ENCODE measurements at places on chromosomes 3 and 15.

- DNase-seq, result no peak
These were observed 3.2 kb downstream of the ZDHHC19 start for GRCh38 chr3:196207833-196208607.

- no peak for DNase-seq
These were observed 567.9 kb downstream of the GOLGA6L6 start for GRCh38 chr15:19973718-19974117.

GRCh38 chr15:92683511-92683834 is 27.9 kb upstream of the FAM174B start:
- DNase-seq, result peak; percentile 40

GRCh38 chr3:191336833-191337232 is 6.5 kb upstream of the UTS2B start:
- DNase-seq, result no peak

GRCh38 chr3:178969004-178969700 is 102.5 kb downstream of the ZMAT3 start:
- DNase-seq, result no peak

DNA sequence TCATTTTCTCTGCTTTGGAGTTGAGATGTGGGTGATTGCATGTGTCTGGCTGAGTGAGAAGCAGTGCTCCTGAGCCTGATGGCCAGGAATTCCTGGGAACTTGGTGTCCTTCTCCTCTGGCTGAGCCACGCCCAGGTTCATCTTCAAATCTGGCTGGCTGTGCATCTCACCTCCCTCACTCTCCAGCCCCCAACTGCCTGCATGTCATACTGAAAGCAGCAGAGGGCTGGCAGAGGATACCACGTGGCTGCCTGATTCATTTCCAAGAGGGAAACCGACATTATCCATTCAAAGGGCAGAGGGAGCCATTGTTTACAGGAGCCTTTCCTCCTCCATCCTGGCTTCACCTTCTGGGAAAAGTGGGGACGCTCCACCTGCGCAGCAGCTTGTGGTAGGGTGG is 57.4 kb downstream of the ABHD5 start:
- no peak for DNase-seq

DNA sequence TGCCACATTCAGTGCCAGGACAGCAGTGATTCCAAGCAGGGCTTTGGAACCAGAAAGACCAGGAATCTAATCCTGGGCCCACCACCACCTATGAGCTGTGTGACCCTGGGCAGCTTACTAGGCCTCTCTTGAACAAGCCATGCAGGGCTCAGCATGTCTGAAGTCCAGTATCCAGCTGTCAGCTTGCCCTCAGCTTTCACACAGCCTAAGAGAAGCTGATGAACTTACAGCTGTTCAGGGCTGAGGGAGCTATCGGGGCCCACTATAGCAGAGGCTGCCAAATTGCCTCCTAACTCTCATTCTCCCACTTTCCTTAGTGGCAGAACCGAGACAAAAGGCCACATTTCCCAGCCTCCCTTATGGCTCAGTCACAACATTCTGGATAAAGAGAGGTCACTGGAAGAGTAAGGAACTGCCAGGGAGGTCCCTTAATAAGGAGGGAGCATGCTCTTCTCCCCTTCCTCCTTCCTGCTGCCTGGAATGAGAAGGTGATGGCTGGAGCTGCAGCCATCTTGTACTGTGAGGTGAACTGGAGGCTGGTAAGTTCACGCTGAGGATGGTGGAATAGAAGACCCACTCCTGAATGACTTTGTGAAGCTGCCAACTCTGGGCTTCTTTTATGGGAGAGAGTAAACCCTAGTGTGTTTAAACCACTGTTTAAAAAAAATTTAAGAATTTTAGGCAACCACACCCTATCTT is 34.5 kb downstream of the FEM1B start:
- DNase-seq, result peak; percentile 12

DNA sequence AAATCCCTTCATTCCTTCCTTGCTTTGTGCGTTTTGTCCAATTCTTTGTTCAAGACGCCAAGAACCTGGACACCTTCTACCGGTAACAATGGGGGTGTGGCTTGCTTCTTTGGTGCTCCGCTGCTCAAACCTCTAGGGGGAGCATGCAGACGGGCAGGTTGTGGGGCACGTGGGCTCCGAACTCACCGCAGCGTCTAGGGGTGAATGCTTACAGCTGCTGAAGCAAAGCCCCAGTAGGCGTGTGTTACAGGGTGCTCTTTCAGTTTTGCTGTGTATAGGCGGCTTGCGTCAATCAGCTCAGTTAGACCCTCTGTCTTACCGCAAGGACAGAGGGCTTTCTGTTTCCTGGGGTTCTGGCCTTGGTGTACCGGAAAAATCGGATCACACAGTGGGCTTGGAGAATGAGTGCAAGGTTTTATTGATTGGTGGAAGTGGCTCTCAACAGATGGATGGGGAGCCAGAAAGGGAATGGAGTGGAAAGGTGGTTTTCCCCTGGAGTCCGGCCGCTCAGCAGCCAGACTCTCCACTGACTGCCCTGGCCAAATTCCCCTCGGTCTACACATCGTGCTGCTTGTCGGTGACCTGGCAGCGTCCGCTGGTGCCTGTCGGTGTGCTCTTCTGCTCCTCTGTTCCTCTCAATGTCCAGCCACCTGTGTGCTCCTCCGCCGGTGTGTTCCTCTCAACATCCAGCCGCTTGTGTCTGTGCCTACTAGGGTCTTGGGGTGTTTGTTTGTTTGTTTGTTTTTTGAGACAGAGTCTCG is 1.2 kb upstream of the LRRC34 start:
- no peak for DNase-seq

- DNase-seq, result no peak
These were observed 31.4 kb downstream of the STARD5 start for GRCh38 chr15:81292523-81293001.

DNA sequence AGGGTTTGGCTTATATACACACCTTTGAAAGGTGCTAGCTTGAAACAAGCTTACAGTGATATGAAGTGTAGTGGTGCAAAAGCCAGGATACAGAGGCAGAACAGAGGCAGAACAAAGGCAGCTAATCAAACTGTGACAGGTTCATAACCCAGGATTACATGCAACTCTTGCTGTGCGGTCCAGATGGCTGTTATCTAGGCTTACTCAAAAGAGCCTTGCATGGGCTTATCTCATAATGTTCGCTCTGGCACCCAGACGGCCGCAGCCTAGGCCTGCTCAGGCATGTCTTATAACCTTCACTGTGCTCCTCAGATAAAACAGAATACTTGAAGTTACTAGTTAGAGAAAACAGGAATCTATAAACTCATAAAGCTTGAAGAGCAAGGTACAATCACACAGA is 22.8 kb upstream of the NOX5 start:
- no peak for DNase-seq

GRCh38 chr3:191848818-191849217 is 387.9 kb downstream of the PYDC2 start:
- DNase-seq, result no peak

DNA sequence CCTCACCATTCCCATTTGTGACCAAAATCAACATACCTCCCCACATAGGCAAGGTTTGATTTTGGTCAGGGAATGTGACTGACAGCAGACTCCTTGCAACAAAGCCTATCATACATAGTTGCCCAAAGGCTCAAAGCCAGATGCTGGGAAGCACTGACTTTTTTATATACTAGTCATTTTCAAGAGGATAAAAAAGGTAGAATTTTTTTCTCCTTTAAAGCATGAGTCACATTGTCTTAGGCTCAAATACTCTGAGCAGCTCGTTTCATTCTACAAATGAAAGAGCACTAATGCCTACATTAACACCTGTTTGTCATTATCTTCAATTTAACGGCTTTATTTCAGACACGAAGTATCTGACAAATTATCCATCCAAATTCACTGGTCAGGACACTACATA is 36.2 kb downstream of the ICE2 start:
- DNase-seq, result no peak

GRCh38 chr3:55483196-55484095 is 3.7 kb downstream of the WNT5A start:
- DNase-seq, result no peak

DNA sequence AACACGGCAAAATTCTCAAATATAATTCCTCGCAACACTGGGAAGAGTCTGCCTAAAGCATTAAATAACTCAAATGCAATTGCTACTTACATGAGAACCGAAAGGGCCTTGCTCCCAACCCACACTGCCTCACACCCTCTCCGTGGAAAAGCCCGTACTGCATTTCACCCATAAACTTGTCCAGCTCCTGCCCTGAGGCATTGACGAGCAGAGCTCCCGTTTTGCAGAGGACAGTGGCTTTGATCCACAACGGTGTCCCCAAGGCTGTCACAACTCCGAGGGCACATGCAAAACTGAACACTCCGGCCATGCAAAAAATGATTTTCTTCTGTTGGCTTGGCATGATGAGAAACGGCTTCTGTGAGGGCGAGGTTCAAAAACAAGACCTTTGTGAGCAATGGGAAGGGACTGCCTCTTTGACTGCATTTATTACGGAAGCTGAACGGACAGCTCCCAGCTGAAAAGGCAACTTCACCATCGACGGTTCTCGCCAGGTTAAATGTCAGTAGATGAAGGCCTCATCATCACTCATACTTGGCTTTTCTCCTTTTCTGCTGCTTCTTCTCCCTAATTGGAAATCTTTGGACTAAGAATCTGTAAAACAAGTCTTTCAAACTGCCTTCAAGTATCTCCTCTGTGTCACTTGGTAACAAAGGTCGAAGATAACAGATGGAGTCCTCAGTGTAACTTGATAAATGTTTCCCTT is at the start of gene CLRN1:
TSS of gene CLRN1 (minus strand) at position 362 of the 706 bp plus-strand sequence. CDS start at position 343, 19 bp downstream.
- DNase-seq, result no peak

GRCh38 chr15:74823324-74823723 is 3.1 kb upstream of the CPLX3 start:
- DNase-seq, result no peak

- DNase-seq, result no peak
These were observed 67.8 kb upstream of the PPP2R3A start for GRCh38 chr3:135897715-135898114.

DNA sequence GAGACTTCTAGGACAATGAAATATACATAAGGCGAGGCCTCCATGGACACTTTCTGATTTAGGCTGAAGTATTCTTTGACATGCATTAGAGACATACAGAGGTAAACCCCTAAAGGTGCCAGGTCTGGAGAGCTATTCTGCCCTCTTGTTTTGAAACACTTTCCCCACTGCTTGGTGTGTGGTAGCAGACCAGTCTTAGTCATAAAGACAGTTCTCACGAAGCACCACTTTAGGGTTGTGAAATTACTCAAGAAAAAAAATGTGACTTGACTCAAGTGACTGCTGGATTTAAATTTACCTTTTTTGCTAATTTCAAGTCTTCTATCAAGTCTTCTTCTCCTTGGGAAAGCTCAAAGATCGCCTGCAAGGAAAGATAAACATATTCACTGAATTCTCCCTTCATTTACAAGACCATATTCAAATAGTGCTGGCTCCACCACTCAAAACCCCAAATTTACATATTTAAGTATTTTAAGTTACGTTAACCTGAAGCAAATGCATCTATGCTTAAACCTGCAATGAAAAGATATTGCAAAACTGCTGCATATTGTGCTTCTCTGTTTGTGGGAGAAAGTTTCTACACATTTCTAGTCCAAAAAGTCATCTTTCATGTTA is 48.4 kb downstream of the ARHGEF3 start:
- DNase-seq, result no peak

GRCh38 chr15:66483131-66483566 is 14.4 kb downstream of the SNAPC5 start:
- DNase-seq, result no peak

- no peak for DNase-seq
These were observed 20.3 kb downstream of the FAM98B start for GRCh38 chr15:38474155-38474757.

- DNase-seq, result no peak
These were observed 62.3 kb upstream of the PLSCR4 start for GRCh38 chr3:146313031-146313745.

GRCh38 chr15:63023351-63023945 is 19.1 kb upstream of the TPM1 start:
- no peak for DNase-seq

- DNase-seq, result no peak
These were observed 98.5 kb upstream of the MEF2A start for GRCh38 chr15:99467338-99467720.

- DNase-seq, result no peak
These were observed 264.9 kb downstream of the MEX3B start for GRCh38 chr15:81780966-81781365.

- no peak for DNase-seq
These were observed 408.1 kb upstream of the NR2F2 start for GRCh38 chr15:95922431-95922830.

DNA sequence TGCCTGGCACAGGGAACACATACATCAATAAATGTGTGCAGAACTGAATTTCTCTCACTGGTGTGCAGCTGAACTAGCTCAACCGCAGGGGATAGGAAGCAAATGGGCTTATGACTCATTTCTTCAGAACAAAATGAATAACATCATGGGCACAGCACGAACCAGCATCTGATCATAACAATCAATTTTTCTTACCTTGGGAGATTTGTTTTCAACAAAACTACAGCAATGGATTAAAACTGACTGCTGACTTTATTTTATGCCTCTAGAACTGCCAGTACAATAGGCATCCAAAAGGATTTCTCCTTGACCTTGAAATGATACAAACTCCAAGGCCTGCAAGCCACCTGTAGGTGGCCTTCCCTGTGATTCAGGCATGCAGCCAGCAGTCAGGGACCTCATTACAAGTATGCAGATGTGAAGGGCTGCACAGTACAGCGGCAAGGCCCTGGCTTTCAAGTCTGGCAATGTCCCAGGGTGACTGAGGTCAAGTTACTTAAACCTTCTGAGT is 26.1 kb downstream of the TAMM41 start:
- no peak for DNase-seq

DNA sequence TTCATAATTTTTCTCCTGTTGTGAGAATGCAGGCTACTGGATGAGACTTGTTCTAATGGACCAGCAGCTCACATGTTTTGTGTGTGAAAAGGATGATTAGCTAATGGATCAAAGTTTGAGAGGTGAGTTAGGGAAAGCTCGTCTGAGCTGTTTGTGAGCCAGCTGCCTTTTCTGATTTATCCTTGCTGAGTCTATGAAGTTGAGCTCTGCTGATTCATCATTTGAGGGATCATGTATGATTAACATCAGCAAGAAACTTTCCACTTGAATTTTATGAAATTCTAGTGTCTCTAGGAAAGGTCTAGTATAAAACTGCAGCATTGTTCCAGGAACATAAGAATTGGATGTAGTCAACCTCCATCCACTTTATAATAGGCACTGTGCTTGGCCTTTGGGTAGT is 698.7 kb downstream of the NTRK3 start:
- DNase-seq, result no peak

GRCh38 chr15:57190208-57190607 is 186.1 kb upstream of the CGNL1 start:
- DNase-seq, result no peak

DNA sequence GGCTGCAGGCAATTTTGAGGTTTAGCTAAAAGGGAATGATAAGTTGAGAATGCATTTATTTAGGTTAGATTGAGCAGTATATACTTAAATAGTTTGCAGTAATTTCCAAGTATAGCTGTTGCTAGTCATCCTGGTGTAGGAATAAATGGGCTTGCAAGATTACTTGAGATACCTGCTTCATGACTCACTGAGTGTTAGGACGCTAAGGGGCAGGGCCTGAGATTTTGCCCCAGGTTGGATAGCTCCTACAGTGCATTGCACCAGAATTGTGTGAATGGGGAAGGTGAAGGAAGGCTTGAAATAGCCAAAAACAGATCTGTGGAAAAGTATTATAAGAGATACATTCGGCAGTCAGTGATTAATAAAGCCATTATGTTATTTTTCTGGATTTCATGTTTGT is 72.8 kb downstream of the KCNH8 start:
- no peak for DNase-seq
